ENCODE measurements at places on chromosomes 6 and 20.

GRCh38 chr20:31569163-31570020 lies 35.7 kb upstream of the ID1 start:
- peak; percentile 90 for DNase-seq

DNA sequence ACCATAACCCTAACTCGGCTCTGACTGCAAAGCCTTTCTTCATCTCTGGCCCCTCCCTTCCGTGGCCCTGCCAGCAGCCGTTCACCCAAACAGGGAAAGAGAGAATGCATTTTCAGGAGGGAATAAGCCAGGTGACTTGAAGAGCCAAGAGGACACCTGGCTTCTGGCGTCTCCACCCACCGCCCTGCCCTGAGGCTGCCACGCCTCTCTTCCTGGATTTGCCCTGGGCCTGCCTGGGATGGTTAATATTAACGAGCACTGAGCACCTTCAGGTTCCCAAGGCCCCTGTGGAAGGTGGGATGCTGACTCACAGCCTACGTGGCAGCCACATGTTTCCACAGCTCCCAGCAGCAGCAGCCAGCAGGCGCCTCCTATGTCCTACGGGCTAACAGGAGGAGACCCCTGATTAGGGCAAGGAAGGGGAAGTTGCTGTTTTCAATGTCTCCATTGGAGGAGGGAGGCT lies 138.0 kb upstream of the RREB1 start:
- DNase-seq = peak; percentile 77

GRCh38 chr6:320351-321157 lies 28.3 kb downstream of the DUSP22 start:
- no peak for DNase-seq

DNA sequence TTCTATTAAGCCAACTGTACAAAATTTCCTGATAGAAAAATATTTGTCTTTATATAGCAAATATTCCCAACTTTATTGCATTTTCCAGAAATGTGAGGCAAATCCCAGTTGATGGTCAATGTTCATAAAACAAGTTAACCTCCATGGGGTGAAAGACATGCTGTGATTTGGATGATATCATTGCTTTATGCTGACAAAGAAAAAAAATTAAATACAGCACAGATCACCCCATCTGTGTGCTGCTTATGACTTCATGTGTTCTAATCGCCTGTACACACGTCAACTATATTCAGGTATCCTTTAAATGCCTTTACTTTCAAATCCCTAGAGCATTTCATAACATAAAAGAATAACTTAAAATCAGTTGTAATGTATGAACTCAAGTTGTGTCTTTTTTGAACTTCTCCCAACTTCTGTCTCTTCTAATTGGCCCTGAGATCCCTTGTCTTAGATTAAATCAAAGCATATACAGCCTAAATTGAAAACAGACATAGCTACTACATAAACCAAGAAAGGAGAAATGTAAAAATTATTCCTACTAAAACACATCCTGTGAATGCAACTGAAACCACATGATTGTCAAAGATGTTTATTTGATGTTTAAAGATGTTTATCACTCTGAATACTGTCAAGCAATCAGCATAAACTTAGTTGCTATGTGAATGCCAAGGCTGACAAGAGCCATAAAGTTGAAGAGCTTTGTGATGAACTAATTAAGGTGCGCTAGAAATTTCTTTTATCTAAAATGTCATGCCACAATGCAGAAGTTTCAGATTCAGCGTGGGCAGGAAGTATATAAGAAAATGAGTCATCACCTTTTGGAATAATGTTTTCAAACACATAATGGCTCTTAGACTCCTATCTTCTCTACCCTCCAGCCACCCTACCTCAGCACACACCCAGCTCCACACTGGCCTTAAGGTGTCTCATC lies 68.7 kb downstream of the FILIP1 start:
- DNase-seq = no peak

GRCh38 chr6:129875610-129876520 lies 14.8 kb upstream of the TMEM244 start:
- no peak for DNase-seq

DNA sequence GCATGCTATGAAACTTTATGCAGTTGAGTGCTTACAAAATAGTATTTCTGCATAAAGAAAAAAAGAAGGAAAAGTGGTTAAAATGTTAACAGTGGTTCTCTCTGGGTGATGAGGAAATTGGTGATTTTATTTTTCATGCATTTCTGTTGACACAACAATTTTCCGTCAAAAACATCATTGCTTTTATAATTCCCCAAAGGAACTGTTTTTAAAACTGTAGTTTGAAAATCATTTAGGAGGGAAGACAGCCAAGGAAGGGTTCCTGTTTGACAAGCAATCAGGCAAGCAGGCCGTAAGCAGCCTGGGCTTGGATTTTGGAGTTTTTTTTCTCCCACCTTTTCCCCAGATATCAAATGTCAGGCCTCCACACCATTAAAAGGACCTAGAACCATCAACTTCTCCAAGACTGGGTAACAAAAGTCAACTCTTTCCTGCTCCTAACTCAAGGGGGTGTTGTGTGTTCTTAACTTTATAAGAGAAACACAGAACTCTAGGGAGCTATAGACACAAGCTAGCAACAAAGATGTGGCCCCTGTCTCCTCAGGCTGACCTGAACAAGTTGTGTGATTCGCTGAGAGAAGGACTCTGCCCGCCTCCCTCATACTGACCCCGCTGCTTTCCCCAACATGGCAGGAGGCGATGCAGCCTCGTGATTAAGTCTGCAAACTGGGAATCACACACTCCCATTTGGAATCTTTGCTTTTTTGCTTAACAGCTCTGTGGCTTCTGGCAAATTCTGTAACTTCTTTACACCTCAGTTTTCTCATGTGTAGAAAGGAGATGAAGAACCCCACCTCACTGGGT lies 146.6 kb downstream of the BCAS1 start:
- peak; percentile 51 for DNase-seq

DNA sequence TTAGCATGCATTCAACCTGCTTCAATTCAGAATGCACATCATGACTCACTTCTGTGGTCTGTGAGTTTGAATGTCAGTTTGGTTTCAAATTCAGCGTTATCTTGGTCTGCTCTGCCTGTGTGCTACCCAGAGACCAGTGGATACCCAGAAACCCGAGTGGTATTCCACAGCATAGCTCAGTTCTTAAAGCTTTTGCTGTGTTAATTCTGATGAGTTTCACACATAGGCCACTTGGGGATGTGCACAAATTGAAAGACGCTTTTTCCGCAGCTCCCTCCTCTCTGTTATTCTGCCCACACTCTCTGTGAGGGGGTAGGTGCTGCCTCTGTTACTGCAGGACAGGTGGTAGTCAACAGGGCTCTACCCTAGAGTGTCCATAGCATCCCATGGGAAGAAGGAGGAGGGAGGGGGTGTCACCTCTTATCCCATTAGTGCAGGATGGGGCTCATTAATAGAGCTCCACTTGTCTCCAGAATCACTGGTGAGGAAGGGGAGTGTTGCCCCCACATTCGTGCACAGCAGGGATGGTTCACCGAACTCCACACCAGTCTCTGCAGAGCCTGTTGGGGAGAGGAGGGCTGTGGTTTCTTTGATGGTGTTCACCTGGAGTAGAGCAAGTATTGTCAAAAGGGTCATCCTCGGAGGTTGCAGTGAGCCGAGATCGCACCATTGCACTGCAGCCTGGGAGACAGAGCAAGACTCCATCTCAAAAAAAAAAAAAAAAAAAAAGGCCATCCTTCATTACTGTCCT lies 29.2 kb upstream of the SDCBP2 start:
- no peak for DNase-seq

GRCh38 chr6:71822625-71823024 lies 63.7 kb upstream of the RIMS1 start:
- DNase-seq = no peak

DNA sequence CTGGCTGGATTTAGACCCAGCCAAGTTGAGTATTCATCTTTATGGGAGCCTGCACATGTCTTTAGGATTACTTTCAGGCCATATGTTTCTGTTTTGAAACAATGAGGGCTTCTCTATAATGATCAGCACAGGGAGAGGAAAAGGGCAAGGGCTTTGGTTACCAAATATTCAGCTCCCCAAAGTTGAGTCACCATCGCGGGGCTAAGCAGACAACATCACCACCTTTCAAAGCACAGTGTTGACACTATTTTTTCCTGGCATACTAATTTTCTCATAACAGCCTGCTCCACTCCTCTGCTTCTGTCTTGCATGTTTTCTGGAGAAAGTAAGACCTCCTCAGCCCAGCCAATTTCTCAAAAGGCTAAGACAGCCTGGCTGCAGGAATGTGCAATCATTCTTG lies 4.9 kb downstream of the SCML4 start:
- DNase-seq = peak; percentile 5

DNA sequence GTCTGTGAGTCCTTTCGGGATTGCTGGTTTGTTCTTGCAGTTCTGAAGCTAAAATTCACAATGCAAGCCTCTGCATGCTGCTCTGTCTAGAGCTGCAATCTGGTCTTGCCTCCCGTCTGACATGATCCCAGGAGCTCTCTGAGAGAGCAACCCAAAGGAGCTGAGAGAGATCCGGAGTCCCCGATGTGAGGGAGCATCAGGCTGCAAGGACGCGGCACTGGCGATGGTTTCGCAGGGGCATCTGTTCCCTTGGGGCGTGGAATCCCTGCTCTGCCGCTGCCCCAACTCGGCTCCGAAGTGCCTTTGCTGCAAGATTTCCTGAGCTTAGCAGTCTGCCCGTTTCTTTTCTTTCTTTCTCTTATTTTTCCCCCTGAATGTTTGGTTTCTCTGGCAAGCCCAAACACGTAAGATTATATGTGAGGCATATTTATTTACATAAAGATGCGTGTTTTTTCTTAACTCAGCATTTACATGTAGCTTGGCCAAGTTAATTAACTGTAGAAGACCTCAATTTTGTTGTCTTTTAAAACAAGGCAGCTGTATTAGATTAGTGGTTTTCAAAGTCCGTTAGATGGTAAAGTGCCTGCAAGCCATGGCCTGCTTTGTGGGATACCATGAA lies 873.0 kb downstream of the KIF16B start:
- peak; percentile 47 for DNase-seq

DNA sequence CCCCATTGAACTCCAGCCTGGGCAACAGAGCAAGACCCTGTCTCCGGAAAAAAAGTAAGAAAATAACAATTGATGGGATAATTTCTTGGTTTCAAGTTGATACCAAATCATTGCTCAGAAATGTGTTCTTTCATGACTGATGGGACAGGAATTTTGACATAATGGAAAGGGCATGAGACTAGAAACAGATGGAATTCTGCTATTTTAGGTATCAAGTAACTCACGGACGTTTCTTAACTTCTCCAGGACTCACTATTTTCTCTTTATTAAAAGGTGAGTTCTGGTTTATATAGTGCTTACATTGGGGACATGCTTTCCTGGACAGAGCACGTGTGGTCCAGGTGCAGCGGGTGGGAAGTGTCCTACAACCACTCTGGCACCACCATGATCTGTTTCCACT lies 6.0 kb upstream of the DSP start:
- DNase-seq = no peak

- no peak for DNase-seq
These were observed 50.8 kb upstream of the NRN1 start for GRCh38 chr6:6057442-6058053.

GRCh38 chr20:57224641-57225138 lies 41.8 kb downstream of the BMP7 start:
- peak; percentile 70 for DNase-seq

DNA sequence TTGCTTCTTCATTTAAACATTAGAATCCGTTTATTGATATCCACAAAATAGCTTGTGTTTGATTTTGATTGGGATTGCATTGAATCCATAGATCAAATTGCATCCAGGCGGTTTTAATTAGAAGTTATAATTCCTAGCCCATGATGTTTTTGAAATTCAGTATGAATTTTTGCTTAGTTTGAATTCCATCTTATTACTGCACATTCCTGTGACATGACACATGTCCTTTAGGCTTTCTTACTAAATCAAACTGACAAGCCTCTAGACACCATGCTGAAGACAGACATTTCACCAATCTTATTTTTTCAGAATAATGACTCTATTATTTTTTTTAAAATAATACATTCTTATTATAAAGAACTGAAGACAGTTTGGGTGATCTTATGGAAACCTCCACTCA lies 21.4 kb upstream of the PI16 start:
- no peak for DNase-seq

Data from endodermal cell (in vitro differentiated cells).